ENCODE measurements at places on chromosomes 6 and 20. TPM values are rescaled to one million over a fixed set of nuclear protein-coding genes. Genes with fewer than 3 reads are reported as not detected.

DNA sequence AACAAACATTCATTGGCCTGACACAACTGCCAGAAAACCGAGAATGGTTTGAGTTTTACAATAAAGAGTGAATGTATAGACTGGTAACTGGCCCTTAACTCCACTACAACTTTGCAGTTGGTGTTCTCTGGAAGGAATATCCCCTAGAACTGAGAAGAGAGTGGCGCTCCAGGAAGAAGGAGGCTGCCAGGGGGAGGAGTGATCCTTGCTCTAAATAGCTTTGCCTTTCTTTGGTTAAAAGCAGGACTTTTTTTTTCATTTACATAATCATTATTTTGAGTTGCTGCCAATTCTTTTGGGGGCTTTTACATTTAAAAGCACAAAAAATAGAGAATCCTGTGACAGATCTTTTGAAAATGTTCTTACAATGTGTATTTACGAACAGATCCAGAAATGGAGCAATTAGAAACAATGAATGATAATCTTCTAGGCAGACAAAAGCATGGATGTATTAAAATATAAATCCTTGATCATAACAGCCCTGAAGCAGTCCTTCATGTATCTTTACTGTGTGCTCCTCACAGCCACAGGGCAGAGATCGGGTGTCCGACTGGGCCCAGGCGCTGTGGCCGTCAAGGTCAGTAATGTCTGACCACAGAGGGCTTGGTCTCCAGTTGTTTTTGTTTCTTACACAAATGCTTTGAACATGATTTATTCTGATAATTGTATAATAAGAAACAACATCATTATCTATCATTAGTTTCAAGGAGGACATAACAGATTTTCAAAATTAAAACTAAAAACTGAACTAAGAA, 612.2 kb downstream of the HDGFL1 start:
- DNase-seq, result no peak

GRCh38 chr6:446418-447366, 55.1 kb downstream of the IRF4 start:
- DNase-seq, result no peak

DNA sequence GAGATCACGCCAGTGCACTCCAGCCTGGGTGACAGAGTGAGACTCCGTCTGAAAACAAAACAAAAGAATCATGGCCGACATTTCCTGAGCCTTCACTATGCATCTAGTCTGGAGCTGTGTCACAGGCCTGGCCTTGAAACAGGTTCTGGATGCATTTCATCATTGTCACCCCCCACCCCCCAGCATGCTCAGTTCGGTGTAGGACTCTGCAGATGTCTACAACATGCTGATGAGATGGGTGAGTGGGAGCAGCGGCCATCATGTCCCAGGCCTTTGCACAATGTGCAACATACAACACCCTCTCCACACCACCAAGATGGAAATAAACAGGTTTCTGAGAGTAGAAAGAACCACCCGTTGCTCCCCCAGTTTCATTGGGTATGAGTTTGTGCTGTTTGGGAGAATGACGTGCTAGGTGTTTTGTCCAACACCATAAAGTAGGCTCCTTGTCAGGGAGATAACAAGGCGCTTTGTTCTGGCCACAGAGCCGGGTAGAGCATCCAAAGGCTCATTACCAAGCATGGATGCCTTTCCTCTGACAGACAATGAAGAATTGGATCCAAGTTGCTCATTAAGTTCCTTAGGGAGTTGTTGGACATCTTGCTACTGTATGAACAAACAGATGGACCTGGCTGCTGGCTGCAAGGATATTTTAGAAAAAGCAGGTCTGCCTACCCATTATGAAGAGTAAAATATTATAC, 22.1 kb downstream of the SNHG17 start:
- no peak for DNase-seq

Gene CGAS
- polyA plus RNA-seq, result 4.3 TPM

- DNase-seq, result peak; percentile 65
These were observed 69.7 kb upstream of the TOX2 start for GRCh38 chr20:43844778-43845614.

Gene THEMIS
- polyA plus RNA-seq, result 0.31 TPM

Gene OR12D3
- polyA plus RNA-seq, result not detected

- DNase-seq, result no peak
These were observed 148.2 kb upstream of the PREP start for GRCh38 chr6:105550955-105551620.

DNA sequence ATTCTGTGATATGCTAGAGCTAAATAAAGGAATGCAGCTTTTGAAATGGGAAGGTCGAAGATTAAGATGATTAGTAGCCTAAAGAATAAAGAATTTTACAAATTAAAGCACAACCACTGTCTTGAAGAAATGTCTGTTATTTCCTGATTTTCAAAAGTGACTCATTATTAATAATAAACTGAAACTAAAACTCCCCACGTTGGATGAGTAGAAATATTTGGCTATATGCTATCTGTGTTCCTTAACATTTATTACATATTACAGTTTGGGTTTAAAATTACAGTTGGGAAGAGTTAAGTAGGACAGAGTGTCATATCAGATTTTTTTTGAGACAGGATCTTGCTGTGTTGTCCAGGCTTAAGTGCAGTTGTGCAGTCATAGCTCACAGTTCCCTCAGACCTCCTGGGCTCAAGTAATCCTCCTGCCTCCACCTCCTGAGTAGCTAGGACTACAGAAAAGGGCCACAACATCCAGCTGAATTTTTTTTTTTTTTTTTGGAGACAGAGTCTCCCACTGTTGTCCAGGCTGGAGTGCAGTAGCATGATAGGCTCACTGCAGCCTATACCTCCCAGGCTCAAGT, 47.1 kb downstream of the AKIRIN2 start:
- DNase-seq, result no peak

DNA sequence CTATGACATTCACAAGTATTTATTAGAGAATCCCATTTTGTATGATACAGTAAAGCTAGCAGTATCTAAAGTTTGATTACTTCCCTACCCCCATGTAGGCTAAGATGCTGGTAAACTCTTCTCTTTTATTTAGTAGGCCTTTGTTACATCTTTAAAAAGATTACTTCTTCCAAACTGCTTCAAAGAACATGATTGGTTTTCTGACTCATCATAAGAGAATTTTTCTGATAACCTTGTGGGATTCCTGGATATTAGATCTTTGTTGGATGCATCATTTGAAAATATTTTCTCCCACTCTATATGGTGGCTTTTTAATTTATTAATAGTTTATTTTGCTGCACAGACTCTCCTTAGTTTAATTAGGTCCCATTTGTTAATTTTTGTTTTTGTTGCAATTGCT, 898.3 kb upstream of the ADGRB3 start:
- no peak for DNase-seq

DNA sequence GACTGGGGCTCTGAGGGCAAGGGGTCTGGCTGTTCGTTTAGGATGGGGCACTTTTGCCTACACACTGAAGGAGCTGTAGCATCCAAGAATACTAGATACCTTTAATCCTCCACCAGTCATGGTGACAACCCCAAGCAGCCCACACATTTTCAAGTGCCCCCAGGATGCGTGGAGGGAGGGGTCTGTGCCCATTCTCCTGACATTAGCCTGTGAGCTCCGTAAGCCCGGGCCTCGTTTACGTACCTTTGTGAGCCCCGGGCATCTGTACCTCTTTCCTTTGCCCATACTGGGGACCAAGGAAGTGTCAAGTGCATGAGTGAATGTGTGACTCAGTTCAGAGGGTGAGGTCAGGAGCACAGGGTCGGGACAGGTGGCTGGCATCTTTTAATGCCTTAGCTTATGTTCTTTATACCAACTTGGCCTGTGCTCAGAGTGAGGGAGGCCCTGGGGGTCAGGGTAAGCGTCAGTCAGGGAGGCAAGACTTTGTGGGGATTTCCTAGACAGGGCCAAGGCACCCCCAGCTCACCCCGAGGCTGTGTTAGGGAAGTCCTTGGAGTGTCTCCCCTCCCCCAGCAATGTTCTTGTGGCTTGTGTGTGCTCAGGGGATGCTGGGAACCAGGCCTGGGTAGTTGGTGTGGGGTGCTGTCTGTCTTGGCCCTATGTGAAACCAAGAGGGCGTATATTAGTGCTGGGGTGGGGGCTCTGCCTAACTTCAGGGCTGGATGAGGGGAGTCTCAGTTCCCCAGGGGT, 12.9 kb downstream of the VEGFA start:
- DNase-seq, result no peak

DNA sequence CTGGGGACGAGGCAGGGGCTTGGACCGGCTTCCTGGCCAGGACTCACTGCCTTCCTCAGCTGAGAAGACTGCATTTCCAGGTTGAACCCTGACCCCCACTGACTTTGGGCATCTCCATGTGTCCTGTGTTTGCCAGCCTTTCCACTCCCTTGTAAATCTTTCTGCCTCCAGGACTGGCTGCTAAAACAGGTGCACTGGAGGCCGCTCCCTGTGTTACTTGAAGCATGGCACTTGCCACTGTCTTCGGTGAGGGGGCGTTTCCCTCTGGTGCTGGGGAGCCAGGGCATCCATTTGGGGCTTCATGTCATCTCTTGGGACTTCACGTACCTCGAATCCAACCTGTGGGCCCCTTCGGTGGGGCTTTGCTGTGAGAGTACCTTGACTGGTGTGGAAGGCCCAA, 6.7 kb upstream of the RBM38 start:
- no peak for DNase-seq

Gene RNF144B
- polyA plus RNA-seq, result 4.8 TPM

DNA sequence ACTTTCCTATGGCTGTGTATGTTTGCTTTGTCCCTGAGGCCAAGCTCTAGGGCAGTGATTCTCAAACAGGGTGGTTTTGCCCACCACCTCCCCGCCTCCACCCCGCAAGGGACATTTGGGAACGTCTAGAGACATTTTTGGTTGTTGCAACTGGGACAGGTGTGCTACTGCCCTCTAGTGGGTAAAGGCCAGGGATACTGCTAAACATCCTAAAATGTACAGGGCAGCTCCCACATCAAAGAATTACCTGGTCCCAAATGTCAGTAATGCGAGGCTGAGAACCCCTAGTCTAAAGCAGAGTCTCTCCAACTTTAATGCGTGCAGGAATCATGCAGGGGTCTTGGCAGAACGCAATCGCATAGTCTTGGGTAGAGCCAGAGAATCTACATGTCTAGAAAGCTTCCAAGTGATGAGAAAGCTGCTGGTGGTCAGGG, 5.1 kb downstream of the KCNS1 start:
- DNase-seq, result peak; percentile 50

DNA sequence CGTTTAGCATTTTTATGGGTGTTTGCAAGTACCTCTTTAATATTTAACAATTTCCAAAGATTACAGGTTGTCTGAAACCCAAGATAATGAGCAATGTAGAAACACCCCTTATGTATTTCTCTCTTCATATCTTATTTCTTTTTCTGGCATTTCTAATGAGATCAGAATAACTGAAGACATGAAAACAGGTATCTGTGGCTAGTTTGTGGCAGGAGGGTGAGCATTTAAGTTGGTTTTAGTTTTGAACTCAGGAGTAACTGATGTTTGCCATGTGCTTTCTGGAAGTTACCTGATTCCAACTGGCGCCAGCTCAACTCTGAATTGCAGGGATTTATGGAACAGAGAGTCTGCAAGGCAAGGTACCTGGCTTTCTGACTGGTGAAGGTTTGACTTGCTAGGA, 35.4 kb upstream of the PRL start:
- no peak for DNase-seq

Gene PTGIS
- polyA plus RNA-seq, result 14.8 TPM

Gene TRMT6
- 7.0 TPM for polyA plus RNA-seq

DNA sequence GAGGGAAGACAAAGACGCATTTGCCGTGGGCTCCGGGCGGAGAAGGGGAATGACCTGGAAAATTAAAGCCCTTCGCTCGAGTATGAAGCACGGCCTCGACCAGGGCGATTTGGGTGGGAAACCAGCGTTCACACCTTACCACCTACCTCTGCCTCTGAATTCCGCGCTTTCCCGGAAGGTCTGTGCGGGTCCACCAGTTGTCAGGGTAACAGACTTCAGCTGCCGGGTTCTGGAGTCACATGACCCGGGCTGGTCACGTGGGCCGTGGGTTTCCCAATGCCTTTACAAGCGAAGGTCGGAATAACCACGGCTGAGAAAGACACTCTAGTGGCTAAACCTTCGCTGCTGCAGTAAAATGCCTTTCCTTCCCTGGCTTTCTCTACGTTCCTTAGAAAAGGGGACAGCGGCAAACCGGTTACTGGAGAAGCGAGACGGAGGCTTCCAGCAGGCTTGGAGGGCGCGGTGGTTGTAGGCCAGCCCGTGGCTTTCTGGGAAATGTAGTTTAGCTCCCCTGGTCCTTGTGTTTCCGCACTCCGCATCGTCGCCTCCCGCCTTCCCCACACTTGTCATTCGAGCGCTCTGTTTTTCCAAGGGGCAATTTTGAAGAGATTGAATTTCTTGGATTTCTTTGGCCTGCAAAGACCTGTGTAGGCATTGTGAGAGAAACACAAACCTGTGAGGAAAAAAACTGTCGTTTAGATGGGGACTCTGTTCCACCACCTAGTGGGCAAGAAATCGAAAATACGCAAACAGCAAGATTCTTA, at the start of gene CEP162:
Gene CEP162 (minus strand): TSS at position 210 of the 764 bp plus-strand sequence. CDS start 1,250 bp downstream, outside the sequence.
- DNase-seq, result peak; percentile 97

Gene CPNE5
- polyA plus RNA-seq, result 1.7 TPM

DNA sequence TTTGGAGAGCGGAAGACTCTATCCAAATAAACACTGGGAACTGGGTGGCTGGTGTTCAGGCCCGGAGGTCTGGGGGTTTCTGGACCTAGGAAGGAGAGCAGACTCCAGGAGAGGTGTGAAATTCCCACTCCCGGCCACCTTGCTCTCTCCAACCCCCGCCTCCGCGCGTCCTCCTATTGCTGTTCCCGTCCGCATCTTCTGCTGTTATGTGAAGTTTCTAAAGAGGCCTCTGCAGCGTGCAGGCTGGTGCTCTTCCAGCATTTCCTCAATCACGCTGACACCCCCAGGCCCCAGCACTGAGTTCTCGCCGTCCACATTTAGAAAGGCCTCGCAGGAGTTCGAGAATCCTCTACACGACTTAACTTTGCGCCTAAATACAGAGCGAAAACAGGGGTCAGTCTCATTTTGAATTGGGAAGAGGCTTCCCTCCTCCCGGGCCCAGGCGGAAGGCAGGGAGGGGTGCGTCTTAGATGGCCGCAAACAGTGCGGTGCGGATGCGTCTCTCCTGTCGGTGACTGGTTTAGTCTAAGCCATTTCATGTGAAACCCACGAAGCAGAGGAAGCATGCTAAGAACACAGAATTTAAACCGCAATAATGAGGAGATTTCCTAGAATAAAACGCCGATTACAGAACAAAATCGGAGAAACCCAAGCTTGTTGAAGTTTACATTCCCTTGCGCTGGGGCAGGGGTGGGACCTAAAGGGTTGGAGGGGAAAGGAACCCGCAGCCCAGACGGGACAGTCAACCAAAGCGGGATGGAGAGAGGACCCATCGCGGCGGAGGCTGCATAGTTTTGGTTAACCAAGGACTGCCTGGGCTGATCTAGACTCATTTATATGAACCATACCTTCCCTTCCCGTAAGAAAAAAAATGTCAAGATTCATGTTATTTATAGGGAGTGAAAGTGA, 4.0 kb upstream of the FOXF2 start:
- peak; percentile 21 for DNase-seq

- no peak for DNase-seq
These were observed 83.3 kb downstream of the TAF4 start for GRCh38 chr20:61982191-61982950.

Gene PMEPA1
- polyA plus RNA-seq, result 5.4 TPM

Gene CLDN20
- not detected for polyA plus RNA-seq

Gene SH3BGRL2
- polyA plus RNA-seq, result 74.5 TPM

Gene FAM217B
- 1.6 TPM for polyA plus RNA-seq

GRCh38 chr20:37356387-37356786, 10.4 kb downstream of the SRC start:
- peak; percentile 76 for DNase-seq

Gene SGK2
- 15.3 TPM for polyA plus RNA-seq

Gene C20orf204
- 3.4 TPM for polyA plus RNA-seq

Gene C6orf52
- polyA plus RNA-seq, result 1.8 TPM

- peak; percentile 43 for DNase-seq
These were observed 51.0 kb upstream of the TFAP2A start for GRCh38 chr6:10465629-10466499.

- no peak for DNase-seq
These were observed 367.4 kb downstream of the CD109 start for GRCh38 chr6:74063391-74063790.

- no peak for DNase-seq
These were observed 15.8 kb downstream of the MAN1A1 start for GRCh38 chr6:119333707-119334295.

All from stomach (tissue), 19 donors.